NCI-H526 (cell line): ENCODE measurements at places on chromosomes 4 and X.

- no peak for DNase-seq
Measured at GRCh38 chrX:63739885-63740284, 45.1 kb downstream of the ARHGEF9 start.

DNA sequence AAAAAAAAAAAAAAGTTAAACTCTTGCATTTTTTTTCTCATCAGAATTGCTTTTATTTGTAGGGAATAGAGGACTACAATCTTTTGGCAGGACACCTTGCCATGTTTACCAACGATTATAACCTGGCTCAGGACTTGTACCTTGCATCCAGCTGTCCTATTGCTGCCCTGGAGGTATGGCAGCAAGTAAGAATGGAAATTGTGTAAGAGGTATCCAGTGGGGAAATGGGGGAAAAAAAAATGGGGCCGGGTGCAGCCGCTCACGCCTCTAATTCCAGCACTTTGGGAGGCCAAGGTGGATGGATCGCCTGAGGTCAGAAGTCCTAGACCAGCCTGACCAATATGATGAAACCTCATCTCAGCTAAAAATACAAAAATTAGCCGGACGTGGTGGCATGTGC, 49.8 kb downstream of the WDR19 start:
- DNase-seq, result no peak

GRCh38 chrX:103918571-103919269, 43.7 kb upstream of the TMSB15B start:
- peak; percentile 67 for DNase-seq

DNA sequence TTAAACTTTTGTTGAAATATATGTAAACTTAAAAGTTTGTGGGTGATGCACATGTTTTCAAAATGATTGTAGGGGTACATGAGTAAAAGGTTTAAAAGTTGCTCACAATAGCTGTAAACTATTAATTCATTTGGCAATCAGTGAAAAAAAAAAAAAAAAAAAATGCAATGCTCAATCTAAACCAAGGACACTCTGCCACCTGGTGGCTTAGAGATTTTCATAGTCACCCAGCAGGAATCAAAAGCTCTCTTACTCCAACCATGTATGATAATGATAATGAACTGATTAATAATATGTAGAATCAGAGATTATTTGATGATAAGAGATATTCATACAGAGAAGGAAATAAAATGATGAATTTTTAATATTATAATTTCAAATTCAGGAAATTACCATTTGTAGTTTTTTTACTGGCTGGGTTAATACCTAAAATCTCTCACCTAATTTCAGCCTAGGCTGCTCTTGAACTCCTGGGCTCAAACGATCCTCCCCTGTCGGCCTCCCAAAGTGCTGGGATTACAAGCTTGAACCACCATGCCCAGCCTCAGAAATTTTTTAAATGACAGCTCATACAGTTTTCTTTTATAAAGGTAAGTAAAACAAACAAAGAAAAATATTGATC, 46.9 kb upstream of the SLC25A4 start:
- DNase-seq, result peak; percentile 16

- DNase-seq, result no peak
Measured at GRCh38 chrX:40971736-40972135, 113.5 kb upstream of the USP9X start.

- no peak for DNase-seq
Measured at GRCh38 chr4:157818946-157819692, 353.7 kb downstream of the GASK1B start.

DNA sequence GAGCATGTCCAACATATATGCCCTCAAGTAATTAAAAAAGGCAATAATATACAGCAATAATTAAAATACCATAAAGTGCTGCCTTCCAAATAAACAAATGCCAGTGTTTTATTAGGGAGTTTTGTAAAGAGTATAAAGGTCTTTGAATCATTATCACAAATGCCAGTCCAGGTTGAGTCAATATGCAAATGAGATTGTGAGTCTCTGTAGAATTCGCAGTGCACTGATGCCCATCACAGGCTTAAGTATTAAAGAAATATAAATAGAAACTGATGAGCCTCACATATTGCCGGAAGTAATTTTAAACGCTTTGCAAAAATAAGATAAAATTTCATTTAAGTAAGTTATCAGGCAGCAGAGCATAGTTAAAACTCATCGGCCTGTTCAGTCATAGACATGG, 205.0 kb upstream of the TECRL start:
- DNase-seq, result peak; percentile 38

- no peak for DNase-seq
Measured at GRCh38 chr4:20318001-20318908, 66.5 kb downstream of the SLIT2 start.

DNA sequence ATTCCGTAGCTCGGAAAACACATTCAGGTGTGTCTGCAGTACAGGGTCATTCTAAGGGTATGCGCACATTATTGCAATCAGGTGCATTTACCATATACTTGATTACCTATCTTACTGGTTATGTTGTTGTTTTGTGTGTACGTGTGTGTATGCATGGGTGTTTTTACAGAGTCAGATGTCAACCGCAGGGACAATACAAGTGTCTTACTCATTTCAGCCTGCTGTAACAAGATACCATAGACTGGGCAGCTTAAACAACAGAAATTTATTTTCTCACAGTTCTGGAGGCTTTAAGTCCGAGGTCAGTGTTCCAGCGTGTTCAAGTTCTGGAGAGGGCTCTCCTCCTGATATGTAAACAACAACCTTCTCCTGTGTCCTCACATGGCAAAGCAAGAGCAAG, 316.7 kb downstream of the DMD start:
- DNase-seq, result no peak

DNA sequence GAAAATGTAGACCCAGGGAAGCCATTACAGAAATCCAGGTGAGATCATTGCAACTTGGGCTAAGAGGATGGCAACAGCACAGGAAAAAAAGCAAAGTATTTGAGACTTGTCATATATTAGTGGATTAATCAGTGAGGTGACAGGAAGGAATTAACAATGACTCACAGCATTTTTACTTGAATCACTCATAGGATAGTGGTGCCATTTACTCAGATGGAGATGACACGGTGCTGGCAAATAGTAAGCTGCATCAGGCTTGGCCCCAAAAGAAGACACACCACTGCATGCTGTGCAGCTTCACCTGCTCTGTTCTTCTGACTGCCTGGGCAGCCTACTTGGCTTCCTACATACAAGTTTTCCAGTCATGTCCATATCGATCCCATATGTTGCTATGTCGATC, 144.8 kb downstream of the FRYL start:
- no peak for DNase-seq

- DNase-seq, result no peak
Measured at GRCh38 chrX:141314441-141314840, 72.1 kb upstream of the SPANXC start.

GRCh38 chrX:11611161-11611560, 54.6 kb downstream of the ARHGAP6 start:
- DNase-seq, result no peak

GRCh38 chr4:176794151-176794550, 1.4 kb upstream of the VEGFC start:
- no peak for DNase-seq

DNA sequence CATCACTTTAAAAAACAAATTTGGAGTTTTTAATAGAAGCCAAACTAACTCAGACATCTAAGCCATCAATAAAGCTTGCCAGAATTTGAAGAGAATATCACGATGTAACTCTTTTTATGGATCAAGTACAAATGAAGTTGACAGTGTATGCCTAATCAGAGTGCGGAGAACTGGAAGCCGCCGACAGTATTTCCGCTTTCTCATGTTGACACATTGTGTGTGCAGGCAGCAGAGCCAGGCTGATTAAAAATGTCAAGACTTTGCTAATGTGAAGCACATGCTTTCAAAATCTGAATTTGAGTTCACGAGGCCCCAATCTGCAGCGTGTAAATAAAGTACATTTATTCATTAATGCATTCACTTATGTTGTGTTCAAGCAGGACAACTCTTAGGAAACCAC, 161.2 kb downstream of the TENM3 start:
- no peak for DNase-seq

- no peak for DNase-seq
Measured at GRCh38 chr4:22486276-22486675, 29.6 kb downstream of the ADGRA3 start.

DNA sequence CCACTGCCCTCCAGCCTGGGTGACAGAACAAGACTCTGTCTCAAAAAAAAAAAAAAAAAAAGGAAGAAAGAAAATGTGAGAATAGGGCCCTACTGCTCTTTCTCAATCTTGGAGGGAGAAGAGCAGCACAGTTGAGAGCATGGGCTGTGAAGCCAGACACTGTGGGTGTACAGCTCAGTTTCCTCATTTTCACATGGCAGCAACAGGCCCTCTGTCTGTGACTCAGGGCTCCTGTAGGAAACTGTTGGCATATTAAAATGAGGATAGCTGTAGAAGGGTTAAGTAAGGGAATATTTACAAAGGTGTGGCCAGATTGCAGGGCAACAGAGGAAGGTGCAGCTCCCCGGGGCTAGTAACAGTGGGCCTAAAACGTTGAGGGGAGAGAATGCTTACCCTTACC, 3.4 kb downstream of the AKAP14 start:
- peak; percentile 15 for DNase-seq

GRCh38 chr4:252065-252601, 53.1 kb downstream of the ZNF732 start:
- no peak for DNase-seq

DNA sequence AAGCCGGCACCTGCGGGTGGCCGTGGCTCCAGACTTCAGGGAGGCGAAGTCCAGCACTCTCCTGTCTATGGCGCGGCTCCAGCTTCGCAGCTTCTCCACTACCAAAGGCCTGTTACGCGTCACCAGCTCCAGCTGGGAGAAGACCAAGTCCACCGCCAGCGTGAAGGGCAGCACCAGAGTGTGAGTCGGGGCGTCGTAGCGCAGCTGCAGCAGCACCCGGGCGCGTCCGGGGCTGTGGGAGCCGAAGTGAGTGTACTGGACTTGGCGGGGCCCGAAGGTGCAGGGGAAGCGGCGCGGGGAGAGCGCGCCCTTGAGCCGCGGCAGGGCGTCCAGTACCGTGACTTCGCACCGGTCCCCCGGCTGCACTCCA, 444 bp downstream of the FREM3 start:
- peak; percentile 64 for DNase-seq

DNA sequence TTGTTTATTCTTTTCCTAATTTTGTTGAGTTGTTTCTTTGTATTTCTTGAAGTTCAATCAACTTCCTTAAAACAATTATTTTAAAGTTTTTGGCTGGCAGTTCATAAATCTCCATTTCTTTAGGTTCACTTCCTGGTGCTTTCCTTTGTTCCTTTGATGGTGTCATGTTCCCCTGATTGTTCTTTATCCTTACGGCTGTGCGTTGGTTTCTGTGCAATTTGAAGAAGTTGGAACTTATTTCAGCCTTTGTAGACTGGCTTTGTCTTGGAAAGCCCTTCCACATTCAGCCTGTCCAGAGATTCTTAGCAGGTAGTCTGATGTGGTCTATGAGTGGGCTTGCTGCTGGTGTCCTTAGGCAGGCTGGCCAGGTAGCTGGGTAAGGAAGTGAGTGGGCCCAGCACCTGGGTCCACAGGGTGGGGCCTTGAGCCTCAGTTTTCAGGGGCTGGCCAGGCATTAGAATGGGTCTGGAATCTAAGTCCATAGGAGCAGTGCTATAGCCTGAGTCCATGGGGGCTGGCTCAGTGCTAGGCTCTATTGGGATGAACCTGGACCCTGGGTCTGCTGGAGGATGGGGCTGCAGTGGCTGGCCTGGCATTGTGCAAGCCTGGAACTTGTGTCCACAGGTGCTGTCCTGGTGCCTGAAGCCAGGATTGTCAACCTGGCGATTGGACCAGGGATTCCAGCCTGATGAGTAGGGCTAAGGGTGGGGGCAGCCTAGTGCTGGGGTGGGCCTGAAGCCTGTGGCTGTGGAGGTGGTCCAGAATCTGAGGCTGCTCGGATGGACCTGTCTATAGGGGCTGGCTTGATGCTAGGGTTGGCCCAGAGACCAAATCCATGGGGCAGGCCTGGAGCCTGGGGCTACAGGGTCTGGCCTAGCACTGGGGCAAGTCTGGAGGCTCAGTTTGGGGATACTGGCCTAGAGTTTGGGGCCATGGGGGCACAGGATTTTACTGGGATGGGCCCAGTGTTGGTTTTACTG, 152.4 kb downstream of the STAG2 start:
- DNase-seq, result no peak

DNA sequence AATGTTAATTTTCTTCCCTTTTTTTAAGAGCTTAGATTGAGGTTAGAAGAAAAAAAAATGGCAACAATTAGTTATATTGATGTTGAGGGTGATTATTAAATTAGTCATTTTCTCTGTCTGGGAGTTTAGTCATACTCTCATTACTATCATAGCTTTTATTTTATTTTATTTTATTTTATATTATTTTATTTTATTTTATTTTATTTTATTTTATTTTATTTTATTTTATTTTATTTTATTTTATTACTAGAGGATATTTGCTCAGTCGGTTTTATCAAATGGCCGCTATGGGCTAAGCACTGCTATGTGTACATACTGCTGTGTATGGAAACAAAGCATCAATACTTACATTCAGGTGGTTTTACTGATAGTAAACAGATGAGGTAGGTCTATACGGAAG, 239.5 kb downstream of the RAPGEF2 start:
- no peak for DNase-seq

DNA sequence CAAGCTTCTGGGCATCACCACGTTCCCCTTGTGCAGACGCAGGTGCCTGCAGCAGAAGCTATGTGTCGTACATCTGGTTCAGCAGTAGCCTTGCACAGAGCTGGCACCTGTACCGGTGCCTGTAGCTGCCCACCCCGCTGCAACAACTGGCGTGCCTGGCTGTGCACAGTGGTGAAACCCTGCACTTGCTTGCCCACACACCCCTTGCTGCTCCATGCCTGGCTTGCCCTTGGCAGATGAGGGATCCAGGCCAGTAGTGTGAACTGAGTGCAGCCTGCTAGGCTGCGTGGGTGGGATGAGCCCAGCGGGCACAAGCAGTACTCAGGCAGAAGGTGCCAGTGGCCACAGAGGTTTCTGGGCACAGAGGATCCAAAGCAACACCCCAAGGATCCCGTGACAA, 528.4 kb downstream of the PPARGC1A start:
- DNase-seq, result no peak

DNA sequence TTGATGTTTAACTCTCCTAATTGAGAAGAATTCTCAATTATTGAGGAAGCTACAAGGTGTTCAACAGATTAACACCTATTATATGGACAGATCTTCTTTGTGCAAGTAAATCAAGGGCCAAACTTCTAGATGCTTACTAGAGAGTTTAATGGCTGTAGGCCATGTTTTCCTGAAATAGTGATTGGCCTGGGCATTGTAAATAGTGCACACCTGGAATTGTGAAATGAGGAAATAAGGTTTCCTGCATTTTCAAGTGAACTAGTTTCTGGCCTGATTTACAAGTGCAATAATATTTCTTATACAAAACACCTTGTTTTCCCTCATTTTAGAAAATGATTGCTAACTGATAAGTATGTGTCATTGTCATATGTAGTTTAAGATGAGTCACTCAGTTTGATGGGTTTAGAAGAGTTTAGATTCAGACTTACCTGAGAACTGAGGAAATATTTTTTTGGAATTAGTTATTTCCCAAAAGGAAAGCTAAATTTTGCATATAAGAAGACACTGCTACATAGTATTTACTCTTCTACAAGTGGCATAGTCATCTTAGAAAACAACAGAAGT, 21.2 kb downstream of the AFF1 start:
- no peak for DNase-seq
